Activated CD4-positive, alpha-beta T cell treated with anti-CD3 and anti-CD28 coated beads, Interleukin-2, amount 50 U/mL, for 16 hours (primary cell): ENCODE measurements at places on chromosomes 1 and 21.

GRCh38 chr1:27979151-27979858 lies 19.5 kb downstream of the XKR8 start:
- peak; percentile 63 for DNase-seq

DNA sequence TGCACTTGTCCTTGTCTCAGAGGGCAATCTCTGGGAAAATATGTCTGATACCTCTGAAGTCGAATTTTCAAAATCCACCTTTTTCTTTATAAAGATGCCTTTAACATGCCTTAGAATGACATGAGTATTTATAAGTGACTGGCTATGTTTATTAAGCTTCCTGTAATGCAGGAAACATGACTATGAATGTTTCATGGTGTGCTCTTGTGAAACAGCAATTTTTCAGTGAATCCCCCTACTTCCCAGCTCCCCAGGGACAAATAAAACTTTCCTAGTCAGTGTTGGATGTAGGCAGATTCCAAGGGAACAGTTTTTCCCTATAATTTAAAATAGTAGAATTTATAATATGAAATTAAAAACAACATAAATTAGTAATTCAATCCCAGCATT lies 437.0 kb downstream of the LMO4 start:
- no peak for DNase-seq

- peak; percentile 52 for DNase-seq
Observed at GRCh38 chr1:30754684-30755171, 2.8 kb downstream of the LAPTM5 start.

- peak; percentile 6 for DNase-seq
Observed at GRCh38 chr1:148166558-148167492, 14.7 kb upstream of the NBPF11 start.

DNA sequence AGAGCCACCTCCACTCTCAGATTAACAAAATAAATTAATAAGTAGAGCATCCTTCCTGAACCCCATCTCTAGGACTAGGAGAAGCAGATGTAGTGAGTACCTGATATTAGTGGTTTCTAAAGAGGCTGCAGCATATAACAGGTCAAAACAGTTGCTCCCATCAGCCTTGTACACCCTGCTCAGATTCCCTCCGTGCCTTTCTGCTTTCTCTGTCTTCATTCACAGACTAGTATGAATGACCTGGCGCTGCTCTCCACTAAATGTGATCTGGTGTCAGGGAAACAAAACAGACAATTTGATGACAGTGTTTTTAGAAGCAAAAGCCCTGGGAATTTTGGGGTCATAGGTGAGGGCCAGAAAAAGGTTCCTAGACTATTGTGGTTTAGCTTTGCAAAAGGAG lies 8.3 kb downstream of the SESN2 start:
- no peak for DNase-seq

GRCh38 chr1:186828611-186829454 lies at the start of gene PLA2G4A:
TSS of gene PLA2G4A (plus strand) at chr1:186828949. CDS start at chr1:186854355, 25,406 bp downstream.
- DNase-seq: peak; percentile 15

DNA sequence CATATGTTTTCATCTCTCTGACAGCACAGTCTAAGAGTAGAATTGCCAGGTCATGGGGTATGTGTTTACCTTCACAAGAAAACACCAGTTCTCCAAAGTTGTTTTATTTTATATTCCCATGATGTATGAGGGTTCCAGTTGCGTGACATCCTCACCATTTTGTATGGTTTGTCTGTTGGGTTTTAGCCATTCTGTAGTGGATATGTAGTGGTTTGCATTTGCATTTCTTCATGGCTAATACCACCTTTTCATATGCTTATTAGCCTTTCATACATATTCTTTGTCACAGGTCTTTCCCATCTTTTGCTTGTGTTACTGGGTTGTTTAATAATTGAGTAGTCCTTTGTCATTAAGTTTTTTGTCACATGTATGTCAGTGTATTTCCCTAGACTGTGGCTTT lies 132.1 kb downstream of the DYRK1A start:
- DNase-seq: no peak

DNA sequence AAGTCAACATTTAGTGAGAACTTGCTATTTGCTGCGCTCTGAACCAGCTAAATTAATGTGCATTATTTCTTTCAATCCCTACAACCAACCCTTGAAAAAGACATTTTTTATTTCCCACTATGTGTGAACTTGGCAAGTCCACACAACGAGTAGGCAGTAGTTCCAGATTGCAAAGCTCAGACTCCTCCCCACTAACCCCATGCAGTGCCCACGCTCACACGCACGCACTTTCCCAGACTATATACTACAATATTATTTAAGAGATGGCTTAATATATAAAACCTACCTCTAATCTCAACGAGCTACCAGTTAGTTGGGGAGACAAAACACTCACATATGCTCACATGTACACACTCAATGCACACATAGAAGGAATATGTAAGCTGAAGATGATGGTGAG lies 671.2 kb downstream of the LMO4 start:
- DNase-seq: no peak

DNA sequence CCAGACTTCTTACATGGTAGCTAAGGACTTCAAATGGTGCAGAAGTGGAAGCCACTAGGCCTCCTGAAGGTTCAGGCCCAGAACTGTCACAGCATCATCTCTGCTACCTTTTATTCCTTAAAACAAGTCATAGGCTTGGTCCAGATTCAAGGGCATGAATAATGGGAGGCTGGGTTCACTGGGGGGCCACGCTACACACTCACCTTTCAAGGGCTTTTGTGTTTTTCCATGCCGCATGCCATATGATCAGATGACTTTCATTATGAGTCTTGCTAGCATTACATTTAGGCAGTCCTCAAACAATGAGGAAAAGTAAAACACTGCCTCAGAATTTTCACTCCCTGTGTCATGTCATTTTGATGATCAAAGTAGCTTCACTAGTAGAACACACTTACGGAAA lies 83.4 kb downstream of the VPS26C start:
- no peak for DNase-seq

- DNase-seq: no peak
Observed at GRCh38 chr1:167938080-167938636, 1.3 kb upstream of the MPC2 start.

- DNase-seq: no peak
Observed at GRCh38 chr1:223707256-223708000, 4.9 kb upstream of the CAPN2 start.

- DNase-seq: no peak
Observed at GRCh38 chr1:2885001-2885400, 83.5 kb upstream of the TTC34 start.

- no peak for DNase-seq
Observed at GRCh38 chr1:76426606-76427005, 352.1 kb downstream of the ST6GALNAC3 start.

DNA sequence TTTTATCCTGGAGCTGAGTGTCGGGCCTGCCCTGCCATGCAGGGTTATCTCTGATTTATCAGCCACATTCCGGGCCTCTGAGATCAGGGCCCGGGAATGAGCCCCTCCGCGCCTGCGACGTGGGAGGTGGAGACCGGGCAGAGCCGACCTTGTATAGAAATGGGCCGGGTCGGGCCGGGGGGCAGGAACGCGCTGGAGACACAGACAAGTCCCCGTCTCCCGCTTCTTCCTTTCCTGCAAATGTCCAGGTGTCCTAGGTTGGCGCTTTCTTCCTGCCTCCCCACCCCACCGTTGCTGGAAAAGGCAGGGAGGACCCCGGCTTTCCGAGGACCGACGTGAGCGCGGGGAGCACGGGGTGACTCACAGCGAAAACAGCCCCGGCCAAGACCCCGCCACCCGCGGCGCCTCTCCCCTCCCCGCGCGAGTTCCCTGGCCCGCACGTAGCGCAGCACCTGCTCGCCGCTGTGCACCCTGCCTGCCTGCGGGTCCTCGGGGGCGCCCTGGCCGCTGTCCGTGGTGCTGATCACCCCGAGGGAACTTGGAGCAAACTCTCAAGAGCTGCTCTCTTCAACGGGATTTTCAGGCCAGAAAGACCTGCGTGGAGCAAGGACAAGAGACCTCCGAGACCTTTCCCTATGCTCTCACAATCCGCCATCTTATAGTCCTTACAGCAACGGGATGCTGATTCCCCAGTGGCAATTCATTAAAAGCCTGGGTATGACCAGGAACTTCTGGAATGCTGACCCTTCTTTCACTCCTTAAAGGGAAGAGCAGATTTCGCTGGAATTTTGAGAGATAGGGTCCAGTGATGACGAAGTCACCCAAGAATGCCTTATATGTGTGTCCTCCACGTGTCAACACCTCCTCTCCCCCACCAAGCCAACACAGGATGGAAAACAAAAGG lies 475 bp upstream of the NPPB start:
- peak; percentile 50 for DNase-seq

DNA sequence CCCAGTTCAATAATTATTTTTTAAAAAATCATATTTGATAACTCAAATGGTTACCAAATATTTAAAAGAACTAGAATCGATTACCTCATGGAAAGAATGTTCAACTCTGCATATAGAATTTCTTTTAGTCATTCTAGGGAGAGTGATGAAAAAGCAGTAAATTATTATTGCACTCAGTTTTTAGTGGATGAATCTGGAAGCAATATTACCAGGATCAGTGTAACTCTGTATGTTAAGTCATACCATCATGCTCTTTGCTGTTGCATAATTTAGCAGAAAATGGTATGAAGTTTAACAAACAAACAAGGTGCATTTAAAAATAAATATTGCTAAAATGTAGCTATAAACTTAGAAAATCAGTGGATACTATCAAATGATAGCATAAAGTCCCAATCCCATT lies 46.1 kb upstream of the ARHGAP29 start:
- no peak for DNase-seq

DNA sequence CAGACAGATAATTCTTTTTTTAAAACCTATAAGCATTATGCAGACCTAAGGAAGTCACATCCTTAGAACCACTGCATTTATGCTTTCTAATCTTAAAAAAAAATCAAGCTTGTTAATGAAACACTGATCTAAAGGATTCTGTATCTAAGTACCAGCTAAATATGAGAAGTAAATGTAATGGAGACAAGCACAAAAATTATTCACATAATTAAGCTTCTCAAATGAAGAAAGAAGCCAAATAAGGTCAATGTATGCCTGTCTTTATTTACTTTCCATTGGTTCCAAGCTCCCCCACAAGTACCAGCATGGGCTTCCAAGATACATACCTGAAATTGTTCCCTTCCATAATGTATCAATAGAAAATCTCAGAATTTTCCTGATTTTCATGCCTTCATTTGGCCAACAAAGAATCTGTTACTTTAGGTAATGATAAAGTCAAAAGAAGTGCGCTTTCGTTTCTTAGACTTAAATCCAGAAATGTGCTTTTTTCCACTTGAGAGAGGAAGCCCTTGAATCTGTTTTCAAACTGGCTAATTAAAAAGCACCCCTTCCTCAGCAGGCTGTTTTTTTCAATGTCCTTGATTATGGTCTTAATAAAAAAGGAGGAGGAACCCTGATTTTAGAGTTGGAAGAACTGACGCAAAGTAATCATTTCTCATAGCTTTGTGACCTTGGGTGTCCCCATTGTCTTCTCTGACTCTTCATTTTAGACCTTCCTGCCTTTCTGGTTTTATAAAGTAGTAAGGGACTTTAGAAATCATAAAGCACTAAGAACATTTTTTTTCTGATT lies 3.8 kb downstream of the RGS2 start:
- DNase-seq: no peak

- DNase-seq: peak; percentile 47
Observed at GRCh38 chr1:36446271-36446670, 4.0 kb downstream of the OSCP1 start.

GRCh38 chr1:68470388-68470970 lies 20.7 kb upstream of the RPE65 start:
- DNase-seq: no peak

DNA sequence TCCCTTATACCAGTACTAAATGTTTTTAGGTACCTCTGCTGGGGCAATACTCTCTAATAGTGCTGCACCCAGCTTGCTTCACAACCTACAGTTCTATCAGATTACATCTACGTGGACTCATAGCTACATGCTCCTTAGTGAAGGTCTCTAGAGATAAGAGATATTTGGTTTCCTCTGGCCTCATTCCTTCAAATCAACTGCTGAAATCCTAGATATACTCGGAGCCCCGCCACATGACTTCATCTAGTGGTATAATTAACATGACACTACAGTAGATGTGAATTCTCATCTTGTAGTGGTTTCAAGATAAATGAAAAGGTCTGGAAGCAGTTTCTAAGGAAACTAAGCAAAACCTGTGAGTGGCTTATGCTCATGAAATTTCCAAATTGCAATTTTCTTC lies 115.4 kb downstream of the SMYD2 start:
- no peak for DNase-seq

DNA sequence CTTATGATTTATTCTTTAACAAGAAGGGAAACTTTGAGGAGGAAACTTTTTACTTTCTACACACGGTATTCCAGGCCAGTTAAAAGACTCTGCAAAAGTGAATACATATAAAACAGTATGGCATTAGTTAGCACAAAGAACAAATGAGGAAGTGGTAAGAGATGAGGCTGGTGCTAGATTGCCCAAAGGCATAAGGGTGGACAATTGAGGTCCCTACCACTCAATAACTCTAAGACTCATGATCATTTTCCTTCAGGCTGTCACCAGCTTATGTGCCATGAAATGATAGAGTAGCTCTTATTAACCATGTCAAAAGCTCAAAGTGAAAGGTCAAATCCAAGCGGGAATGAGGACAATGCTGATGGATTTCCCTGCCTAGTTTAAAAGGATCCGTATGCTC lies 124.5 kb downstream of the TBX15 start:
- DNase-seq: no peak

DNA sequence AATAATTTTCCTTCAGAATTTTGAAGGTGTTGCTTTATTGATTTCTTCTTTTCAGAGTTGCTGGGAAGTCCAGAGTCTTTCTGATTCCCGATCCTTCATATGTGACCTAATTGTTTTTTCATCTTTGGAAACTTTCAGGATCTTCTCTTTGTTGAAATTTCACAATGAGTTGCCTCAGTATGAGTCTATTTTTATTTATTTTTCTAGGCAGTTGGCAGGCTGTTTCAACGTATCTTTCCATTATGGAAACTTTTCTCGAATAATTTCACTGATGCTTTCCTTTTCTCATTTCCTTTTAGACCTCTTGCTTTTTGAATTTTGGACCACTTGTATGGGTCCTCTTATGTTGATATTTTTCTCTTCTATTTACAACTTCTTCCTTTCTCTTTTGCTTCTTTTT lies 354.3 kb downstream of the TGFB2 start:
- no peak for DNase-seq

- DNase-seq: no peak
Observed at GRCh38 chr21:46665566-46665965, 30.1 kb downstream of the PRMT2 start.

- no peak for DNase-seq
Observed at GRCh38 chr1:244444854-244445253, 6.9 kb downstream of the ADSS2 start.

DNA sequence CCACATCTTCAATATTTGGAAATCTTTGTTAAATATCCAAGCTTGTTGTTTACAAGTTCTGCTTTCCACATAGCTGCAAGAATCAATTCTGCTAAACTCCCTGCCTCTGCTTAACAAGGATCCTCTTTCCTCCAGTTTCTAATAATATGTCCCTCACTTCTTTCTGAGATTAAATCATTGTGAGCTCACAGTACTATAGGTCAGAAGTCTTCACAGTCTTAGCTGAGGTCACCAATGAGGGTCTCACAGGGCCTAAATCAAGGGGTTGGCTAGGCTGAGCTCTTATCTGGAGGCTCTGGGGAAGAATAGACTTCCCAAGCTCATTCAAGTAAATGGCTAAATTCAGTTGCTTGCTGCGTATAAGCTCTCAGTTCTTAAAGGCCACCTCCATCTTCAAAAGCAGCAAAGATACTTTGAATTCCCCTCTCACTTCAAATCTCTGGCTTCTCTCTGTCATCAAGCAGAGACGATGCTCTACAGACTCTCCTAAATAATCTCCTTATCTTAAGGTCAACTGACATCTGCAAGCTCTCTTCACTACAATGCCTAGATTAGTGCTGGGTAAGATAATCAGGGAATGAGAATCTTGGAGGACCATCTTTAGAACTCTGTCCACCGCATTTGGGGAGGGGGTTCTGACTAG lies 175.3 kb downstream of the PLPPR4 start:
- DNase-seq: no peak

- DNase-seq: no peak
Observed at GRCh38 chr1:80509965-80510522, 1290.7 kb upstream of the ADGRL2 start.
